T1000 (cell line): ENCODE measurements at places on chromosomes 7 and 10.

GRCh38 chr7:137674048-137674447 lies 172.7 kb downstream of the DGKI start:
- DNase-seq = no peak

DNA sequence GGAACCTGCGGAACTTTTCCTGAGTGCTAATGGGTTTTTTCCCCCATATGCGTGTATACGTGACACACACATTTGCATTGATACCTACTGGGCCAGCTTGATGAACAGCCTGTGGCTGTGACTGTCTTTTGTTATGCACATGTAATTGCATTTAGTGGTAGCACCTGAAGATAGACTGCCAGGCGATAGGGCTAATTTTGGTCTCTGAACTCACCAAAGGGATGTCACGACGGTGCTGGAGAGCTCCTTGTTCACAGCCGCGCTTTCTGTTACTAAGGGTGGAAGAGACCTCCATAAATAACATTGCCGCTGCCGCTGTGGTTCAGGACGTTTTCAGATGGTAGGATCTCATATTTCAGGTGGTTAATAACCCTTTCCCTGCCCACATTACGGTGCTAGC lies 133.2 kb downstream of the CAMK1D start:
- no peak for DNase-seq

DNA sequence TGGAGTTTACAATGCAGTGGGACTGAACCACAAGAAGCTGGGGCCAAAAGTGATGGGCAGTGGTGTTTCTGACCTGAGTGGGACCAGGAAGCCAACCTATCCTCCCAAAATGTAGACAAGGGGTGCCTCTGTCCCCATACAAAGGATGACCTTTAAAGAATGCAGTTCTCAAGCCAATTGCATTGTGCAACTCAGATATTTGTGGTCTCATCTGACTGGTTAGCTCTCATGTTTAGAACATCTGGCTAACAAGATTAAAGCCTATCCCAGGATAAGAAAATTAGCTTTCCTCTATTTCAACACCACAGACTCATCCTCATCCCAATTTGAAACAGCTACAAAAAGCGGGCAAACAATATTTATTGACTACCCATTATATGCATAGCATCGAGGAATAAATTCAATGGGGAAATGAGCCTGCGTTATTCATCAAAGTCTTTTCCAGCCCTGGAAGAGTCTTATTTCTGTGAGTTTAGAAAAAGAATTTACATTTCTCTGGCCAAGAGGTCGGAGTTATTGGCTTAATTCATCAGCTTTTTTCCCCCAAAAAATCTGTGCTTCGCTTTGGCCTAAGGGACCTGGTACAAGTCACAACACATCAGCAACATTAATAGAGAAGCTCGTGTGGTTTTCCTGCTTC lies 26.7 kb downstream of the ELMO1 start:
- DNase-seq = no peak

DNA sequence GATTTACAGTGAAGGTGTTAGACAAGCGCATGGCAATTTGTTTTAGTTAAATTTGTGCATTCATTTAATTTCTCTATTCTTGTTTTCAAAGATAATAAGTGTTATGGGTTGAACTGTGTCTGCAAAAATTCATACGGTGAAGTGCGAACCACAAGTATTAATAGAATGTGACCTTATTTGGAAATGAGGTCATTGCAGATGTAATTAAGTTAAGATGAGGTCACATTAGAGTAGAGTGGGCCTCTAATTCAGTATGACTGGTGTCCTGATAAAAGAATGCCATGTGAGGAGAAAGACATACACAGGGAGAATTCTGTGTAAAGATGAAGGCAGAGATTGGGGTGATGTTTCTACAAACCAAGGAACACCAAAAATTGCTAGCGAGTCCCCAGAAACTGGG lies 158.8 kb upstream of the SEMA3E start:
- DNase-seq = no peak

- peak; percentile 60 for DNase-seq
Observed at GRCh38 chr7:74587435-74588126, 69.9 kb upstream of the GTF2I start.

DNA sequence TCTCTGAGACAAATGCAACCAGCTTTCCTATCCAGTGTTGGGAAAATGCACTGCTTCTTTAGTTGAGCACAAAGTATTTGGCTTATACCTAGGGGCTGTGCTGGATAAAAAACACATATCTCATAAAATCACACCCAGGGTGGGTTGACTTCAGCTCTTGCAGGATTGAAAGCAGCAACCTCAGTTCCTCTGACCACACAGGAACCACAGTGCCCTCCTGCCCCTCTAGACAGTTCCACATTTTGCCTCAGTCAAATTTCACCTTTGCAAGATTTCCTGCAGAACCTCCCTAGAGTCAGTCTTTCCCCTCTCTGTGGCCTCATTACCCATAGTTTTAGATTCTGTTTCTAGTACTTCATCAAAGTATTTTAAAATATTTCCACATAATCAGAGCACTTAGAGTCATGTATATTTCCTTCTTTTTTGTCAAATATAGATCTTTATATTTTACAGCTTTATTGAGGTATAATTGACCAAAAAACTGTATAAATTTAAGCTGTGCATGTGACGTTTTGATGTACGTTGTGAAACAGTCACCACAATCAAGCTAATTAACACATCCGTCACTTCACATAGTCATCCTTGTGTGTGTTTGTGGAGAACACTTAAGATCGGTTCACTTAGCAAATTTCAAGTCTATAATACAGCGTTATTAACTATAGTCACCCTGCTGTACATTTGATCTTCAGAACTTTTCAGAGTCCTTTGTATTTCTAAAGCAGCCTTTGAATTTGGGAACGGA lies 37.0 kb upstream of the EGR2 start:
- no peak for DNase-seq

DNA sequence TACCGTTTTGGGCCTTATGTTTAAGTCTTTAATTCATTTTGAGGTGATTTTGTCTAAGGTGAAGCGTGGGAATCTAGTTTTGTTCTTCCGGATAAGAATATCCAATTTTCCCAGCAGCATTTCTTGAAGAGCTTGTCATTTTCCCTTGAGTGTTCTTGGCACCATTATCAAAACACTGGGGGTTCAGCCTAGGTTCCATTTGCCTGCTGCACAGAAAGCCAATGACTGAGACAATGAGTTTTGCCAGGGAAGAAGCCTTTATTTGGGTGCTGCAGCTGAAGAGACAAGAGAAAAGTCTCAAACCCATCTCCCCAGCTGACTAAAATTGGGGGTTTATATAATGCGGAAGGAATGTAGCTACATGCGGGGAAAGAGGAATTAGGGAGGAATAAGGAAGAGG lies 287.2 kb upstream of the FZD1 start:
- DNase-seq = no peak

DNA sequence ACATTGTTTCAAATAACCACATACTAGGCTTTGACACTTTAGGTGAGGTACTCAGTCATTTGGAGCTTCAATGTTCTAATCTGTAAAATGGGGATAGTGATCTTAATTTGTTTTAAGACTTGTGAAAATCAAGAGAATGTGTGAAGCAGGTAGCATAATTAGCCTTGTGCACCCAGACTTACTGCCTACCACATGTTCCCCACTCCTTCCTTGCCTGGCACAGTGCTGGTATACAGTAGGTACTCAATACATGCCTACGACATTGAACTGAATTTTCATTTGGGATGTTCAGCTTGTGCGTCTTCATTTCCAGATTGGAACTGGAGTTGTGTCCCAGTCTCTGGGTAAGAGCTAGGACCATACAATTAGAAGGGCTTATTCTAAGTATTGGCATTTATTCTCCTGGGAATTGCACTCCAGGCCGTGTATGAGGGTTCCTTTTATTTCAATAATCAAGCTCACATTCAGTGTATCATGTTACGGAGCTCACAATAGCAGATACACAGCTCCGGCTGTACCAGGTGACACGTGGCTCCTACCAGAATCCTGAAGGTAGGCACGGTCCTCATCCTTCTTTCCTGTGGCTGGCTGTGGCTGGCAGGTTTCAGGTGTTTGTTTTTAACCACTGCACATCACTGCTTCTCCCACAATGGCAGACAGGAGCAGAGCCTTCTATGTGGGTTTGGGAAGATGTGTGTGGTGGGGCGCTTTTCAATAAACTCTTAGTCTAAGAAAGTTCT lies 109.4 kb upstream of the PDCD4 start:
- DNase-seq = no peak

DNA sequence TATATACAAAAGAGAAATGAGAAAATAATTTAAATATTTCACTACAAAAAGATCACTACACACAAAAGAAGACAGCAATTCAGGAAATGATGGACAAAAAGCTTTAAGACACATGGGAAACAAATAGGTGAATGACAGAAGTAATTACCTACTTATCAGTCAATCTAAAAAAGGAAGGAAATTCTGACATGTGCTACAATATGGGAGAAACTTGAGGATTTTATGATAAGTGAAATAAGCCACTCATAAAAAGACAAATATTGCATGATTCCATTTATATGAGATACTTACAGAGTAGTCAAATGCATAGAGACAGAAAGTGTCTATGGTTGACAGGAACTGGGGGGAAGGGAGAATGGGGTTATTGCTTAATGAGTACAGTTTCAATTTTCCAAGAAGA lies 339.2 kb downstream of the CALN1 start:
- DNase-seq = no peak
